ENCODE measurements at places on chromosomes 16 and 17.
A peak's percentile ranks its signal among the peaks of the same experiment; 100 is the strongest.

DNA sequence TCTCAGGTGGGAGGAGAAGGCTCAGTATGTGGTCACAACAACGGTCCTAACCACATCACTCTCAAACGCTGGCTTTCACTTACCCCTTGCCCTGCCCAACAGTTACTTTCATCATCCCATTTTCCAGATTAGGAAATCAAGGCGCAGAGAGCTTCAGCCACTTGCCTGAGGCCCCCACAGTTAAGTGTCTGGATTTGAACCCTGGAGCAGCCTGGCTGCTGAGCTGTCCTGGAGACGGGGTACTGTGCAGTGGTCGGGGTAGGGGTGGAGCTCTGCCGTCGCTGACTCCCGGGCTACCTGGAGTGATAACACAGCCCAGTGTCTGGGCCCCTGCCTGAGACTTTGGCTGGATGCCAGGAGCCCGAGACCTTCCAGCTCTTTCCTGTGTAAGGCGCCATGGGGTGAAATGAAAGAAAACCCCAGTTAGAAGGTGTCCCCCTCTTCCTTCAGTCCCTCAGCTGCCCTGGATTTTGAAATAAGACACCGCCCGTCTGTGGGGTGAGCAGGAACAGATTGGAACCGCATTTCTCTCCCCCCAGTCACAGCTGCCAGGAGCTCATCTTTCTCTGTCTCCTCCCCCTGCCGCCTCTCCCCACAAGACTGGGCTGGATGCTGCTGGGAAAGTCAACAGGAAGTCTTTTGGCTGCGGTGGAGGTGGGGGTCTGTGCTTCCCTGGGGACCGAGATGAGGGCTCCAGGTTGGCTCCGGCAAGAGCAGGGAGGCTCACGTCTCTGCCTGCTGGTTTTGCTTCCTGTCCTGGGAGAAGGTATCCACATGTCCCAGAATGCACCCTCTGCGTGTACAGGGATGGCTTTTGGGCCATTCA, 280.2 kb downstream of the SEC14L1 start:
- peak; percentile 90 for DNase-seq

DNA sequence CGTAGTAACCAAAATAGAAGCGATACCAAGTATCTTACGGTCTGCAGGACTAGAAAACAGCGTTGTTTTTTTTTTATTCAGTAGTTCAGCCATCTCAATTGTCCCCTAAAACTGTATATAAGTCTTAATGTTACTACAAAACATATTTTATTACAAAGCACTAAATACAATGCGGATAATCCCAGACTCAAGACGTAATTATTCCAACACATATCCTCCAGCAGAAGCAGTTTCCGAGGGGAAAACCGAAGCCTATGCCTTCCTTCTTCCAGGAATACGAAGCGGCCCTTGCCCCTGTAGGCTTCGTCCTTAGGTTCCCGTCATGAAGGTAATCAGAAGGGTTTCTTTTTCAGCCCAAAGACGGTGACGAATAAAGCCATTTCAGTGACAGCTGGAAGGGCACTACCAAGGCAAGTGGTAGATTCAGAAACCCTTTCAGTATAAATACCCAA, 2.3 kb downstream of the TMEM107 start:
- no peak for DNase-seq

DNA sequence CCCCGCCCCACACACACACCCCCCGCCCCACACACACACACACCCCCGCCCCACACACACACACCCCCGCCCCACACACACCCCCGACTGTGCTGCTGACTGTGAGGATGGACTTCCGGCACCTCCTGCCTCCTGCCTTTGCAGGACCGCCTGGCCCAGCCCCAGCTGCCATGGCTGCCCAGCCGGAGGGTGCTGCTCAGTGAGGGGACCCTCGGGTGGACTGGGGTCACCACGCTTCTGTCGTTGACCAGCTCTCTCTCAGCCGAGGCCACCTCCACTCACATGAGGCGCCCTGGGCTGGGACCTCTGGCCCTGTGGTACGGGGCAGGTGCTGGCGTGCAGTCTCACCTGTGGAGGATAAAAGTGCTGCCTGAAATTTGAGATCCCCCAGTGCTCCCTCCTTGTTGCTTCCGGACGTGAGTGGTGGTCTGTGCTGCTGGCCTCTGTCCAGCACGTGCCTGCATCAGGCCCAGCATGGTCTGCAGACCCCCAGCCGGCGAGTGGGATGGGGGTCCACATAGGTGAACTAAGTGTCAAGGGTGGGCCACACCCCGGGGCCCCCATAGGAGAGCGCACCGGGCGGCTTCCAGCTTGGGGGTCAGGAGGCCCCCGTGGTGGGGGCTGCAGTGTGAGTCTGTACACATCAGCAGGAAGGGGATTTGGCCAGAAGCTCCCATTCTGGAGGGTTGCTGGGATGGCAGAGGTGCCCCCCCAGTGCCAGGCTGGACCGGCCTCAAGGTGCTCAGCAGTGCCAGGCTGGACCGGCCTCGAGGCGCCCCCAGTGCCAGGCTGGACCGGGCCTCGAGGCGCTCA, 11.2 kb downstream of the METRNL start:
- no peak for DNase-seq

GRCh38 chr17:78905541-78905940, 2.5 kb upstream of the CEP295NL start:
- DNase-seq = no peak

DNA sequence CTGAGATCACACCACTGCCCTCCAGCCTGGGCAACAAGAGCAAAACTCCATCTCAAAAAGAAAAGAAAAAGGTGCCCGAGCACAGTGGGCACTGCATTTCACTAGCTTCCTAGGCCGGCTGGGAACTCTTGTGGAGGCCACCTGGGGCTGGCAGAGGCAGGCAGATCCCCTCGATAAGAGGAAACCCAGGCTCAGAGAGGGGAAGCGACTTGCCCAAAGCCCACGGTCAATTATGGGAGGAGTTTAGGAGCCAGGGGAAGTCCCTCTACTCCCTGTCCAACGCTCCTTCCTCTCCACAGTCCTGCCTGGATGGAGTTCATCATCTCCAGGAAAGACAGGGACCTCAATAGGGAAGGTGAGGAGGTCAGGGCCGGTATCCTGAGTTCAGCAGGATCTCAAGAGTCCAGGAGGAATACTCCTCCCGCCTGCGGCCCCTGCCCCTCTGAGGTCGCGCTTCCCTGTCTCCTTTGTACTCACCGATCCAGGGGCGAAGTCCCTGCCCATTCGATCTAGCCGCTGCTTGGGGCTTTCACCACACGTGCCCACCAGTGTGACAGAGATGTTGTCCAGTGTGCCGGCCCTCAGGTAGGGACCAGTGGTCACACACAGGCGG, 841 bp downstream of the ALOXE3 start:
- no peak for DNase-seq

GRCh38 chr17:28547623-28548416, 4.6 kb downstream of the UNC119 start:
- DNase-seq = peak; percentile 59

DNA sequence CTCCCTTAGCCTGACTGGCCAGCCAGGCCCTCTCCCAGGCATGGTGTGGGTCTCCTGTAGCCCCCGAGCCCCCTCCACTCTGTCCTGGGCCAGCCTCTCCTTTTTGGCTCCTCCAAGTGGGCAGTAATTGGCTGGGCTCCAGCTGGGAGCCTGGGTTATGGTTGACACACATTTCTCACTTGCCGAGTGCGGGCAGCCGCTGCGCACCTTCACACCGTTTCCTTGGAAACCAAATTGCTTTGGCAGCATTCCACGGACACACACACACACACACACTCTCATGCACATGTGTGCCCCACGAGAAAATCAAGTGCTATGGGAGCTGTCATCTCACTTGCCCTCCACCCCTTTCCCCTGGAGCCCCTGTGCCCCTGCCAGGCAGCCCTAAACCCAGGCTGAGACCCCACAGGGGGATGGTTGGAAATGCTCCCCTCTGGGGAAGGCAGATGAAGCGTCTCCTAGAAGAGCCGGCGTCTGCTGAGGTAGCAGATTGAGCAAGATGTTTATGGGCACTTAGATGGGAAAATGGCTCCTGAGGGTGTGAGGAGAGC, 402.7 kb upstream of the TNRC6C start:
- DNase-seq = peak; percentile 66

GRCh38 chr17:52227926-52228325, 69.4 kb upstream of the CA10 start:
- no peak for DNase-seq

DNA sequence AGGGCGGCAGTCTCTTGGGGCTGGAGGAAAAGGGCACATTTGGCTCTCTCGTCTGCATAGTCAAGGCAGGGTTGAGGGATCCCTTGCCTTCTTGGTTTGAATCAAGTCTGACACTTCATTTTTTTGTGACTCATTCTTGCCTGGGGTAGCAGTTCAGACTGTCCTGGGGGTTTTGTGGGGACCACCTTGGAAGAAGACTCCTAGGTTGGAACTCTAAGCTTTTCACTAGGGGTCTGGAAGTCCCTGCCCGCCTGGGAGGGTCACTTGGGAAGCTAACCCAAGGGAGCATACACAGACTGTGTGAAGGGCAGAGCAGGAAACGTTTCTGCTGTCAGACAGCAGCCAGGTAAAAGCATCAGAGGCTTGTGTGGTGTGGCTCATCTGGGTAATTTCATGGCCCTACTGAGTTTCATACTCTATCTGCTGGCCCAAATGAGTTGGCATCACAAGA, 11.3 kb downstream of the YPEL2 start:
- no peak for DNase-seq

DNA sequence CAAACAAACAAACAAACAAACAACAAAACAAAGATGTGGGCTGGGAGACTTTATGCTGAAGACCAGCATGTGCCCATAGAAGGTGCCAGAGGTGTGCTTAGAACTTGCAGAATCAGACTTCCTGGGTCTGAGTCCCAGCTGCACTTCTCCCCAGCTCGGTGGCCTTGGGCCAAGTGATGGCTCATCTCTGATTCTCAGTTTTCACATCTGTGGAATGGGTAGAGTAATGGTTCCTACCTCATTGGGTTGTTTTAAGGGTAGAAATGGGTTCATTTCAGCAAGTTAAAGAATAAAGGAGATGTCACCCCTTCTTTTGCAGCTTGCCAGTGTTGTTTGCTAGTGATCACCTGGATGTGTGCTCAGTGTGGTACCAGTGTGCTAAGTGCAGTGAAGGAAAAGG, 10.7 kb downstream of the NKD1 start:
- no peak for DNase-seq

DNA sequence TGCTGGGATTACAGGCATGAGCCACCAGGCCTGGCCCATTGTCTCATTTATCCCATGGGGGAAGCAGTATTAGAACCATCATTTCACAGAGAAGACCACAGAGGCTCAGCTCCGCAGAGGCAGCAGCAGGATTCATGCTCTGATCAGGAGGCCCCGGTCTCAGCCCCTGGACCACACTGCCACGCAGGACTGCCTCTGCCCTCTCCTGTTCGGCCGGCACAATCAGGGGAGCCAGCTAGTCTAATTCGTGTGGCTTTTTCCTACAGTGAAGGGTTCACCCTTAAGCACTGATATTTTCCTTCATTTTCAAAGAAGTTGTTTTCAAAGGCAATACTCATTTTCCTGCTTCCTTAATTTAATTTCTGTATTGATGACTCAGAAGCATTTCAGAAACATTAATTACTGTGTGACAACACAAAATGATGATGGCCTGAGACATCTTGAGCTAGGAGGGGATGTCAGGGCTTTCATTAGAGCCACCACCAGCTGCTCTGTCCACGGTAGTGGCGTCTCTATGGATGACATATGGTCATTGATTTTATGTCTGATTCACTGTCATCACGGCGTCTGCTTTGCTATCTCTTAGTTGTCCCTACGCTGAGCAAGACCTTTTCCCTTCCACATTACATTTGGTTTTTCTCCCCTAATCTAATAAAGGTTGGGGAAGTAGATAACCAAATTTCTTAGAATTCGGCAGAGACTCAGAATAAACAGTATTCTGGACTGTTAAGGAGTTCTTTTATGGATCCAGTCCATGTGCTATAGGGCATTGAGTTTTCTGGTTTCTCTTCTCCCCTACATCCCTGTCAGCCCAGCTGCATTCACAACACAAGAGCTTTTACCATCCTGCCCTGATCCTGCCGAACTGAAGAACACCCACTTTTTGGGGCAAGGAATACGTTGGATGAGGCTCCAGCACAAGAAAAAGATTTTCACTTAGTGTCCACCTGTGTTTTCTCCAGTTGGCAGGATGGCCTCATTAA, 314.0 kb downstream of the SLC39A11 start:
- DNase-seq = no peak

DNA sequence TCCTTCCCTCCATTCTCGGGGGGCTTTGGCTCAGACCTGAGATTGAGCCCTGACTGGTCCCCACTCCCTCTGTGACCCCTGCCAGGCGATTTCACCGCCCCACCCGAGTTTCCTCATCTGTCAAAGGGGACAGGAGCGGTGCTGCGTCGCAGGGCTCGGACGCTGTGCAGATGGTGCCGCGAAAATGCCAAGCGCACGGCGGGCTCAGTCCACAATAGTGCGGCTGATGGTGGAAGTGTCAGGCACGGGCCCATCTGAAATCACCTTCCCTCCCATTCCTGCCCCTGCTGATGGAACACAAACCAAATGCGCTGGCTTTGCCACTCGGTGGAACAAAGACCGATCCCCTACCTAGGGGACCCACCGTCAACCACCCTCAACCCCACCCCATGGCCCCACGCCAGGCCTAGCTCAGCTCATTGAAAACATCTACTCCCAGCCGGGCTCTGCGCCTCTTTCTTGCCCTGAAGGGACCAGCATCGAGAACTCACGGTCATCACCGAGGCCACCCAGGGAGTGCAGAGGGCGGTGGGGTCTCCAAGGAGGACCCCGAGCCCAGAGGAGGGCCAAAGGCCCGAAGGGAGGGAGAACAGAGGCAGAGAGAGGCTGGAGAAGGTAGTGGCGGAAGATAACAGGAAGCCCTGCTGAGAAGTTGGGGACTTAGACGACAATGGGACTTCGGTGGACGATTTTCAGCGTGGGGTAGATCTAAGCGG, 1.4 kb downstream of the CARHSP1 start:
- DNase-seq = peak; percentile 61

DNA sequence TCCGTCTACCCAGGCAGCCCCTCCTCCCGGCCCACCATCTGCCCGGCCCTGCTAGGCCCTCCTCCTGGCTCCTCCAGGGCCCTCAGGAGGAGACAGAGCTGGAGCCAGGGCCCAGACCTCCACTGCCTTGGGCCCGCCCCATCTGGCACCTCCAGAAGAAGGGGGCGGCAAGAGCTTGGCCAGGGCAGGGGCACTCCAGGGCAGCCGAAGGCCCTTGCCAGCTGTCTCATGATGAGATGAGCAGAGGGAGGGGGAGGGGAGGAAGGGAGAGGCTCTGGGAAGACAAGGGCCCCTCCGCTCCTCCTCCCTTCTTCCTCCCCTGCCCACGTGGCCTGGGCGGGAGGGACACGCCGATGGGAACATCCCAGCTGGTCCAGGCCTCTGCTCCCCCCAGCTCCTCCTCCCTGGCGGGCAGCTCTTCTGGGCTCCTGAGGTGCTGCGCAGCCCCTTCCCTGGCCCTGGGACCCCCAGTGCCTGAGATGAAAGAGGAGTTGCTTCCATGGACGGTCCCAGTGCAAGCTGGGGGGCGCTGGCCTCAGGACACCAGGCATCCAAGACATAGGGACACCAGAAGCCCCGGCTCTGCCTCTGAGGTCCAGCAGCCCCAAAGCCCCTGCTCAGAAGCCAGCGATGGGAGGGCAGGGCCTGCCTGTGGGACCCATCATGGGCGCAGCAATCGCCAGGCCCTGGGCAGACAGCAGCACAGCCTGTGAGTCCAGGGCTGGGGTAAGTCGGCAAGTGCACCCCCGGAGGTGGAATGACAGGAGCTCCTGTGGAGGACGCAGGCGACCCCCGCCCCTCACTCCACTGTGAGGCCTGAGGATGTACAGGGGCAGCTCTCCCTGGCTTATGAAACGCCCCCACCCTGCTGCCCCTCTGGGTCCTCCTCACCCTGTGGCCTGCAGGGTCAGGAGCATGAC, 23.6 kb upstream of the ENPP7 start:
- peak; percentile 74 for DNase-seq

All from right hindlimb (tissue), 1 donor.